Spleen (tissue), 13 donors: ENCODE measurements at places on chromosomes 16 and 17. TPM values are rescaled to one million over a fixed set of nuclear protein-coding genes. Genes with fewer than 3 reads are reported as not detected.
A peak's percentile ranks its signal among the peaks of the same experiment; 100 is the strongest.

DNA sequence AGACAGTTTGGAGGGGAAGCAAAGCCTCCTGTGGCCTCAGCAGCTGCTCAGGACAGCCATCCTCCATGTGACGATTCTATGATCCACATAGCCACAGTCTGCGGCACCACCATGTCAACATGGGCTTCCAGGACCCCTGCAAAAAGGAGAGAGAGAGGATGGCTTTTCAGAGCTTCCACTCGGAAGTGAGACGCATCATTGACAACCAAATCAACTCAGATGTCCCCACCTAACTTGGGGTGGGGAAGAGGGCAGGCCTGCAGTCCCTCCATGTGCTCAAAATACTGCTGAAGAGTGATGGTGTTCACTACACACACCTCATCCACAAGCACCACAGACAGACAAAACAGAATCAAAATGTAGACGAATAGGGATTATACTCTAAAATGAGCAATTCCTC is 5.9 kb upstream of the METTL16 start:
- no peak overlapping the region for H3K4me3 ChIP-seq
- no peak overlapping the region for H3K27ac ChIP-seq
- no peak for DNase-seq

Gene CACNG4
- not detected for total RNA-seq

GRCh38 chr16:12885742-12886141 is 15.7 kb upstream of the SHISA9 start:
- no peaks in the 10 kb centered on the region for H3K27me3 ChIP-seq
- no peak overlapping the region for H3K4me3 ChIP-seq
- no peaks in the 10 kb centered on the region for H3K36me3 ChIP-seq
- DNase-seq = no peak
- no peak overlapping the region for H3K27ac ChIP-seq

DNA sequence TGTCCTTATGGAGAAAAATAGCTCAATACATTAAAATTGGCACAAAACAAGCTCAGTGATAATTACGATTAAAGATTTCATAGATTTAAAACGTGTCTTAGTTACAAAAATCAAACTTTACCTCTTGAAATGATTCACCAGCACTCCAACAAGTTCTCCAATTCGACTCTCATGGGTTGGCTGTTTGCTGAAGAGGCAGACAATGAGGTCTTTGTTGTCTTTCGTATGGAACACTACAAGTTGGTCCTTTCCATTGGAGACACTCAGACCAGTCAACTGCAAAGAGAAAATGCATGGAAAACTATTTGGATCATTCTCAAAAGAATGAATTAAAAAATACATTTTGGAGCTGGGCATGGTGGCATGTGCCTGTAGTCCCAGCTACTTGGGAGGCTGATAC is 118.2 kb downstream of the CDK5R1 start:
- H3K36me3 ChIP-seq = no peaks in the 10 kb centered on the region
- peaks cover 3% of the 10 kb centered on the region for H3K4me1 ChIP-seq
- H3K27me3 ChIP-seq = no peaks in the 10 kb centered on the region
- H3K27ac ChIP-seq = no peak overlapping the region
- no peak overlapping the region for H3K4me3 ChIP-seq

Gene G6PC1
- total RNA-seq = not detected

DNA sequence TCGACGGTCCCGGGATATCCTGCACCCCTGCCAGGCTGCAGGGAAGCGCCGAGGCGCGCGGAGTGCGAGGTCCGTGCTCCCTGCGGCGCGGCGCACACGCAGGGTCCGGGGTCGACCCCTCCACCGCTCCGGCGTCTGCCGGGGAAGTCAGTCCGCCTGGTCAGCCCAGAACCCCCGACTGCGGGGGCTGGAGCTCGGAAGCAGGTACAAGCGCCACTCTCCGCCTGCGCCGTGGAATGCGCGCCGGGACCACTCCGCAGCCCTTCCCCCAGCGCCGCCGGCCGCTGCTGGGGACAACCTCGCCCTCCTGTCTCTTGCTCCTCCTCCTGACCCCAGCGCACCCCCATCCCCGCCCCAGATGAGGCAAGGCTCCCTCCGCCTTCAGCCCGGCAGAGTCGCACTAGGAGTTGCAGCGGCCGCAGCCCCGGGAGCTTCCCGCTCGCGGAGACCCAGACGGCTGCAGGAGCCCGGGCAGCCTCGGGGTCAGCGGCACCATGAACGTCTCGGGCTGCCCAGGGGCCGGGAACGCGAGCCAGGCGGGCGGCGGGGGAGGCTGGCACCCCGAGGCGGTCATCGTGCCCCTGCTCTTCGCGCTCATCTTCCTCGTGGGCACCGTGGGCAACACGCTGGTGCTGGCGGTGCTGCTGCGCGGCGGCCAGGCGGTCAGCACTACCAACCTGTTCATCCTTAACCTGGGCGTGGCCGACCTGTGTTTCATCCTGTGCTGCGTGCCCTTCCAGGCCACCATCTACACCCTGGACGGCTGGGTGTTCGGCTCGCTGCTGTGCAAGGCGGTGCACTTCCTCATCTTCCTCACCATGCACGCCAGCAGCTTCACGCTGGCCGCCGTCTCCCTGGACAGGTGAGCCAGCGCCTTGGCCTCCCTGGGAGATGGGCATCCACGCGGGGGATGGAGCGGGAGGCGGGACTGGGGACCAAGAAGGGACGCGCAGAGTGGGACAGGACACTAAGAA is at the start of gene GALR2:
TSS of gene GALR2 (plus strand) at position 392 of the 974 bp plus-strand sequence. CDS start at position 495, 103 bp downstream.
- H3K4me1 ChIP-seq = peaks cover 67% of the 10 kb centered on the region
- peak within 1 kb of the TSS; percentile 9 for H3K4me3 ChIP-seq
- peak; percentile 78 for DNase-seq
- H3K36me3 ChIP-seq = no peaks in the 10 kb centered on the region
- H3K27me3 ChIP-seq = peaks cover 16% of the 10 kb centered on the region

DNA sequence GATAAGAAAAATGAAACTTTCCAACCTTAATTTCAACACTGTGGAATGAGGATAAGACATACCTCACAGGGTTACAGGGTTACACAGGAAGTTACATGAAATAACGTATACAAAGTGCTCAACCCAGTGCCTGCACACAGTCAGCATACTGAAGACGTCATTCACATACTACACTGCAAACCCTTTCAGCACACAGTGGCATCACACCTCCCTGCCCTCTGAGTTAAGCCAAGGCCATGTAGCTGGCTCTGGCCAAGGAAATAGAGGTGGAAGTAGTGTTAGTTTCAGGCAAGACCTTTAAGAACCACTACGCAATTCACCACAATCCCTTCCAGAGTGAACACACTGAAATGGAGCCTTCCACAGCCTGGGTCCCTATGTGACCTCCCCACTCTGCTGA is 46.6 kb upstream of the GSG1L start:
- no peaks in the 10 kb centered on the region for H3K27me3 ChIP-seq
- H3K4me3 ChIP-seq = no peak overlapping the region
- H3K27ac ChIP-seq = peak overlapping the region; percentile 58
- peak; percentile 48 for DNase-seq
- H3K4me1 ChIP-seq = peaks cover 35% of the 10 kb centered on the region
- peaks cover 77% of the 10 kb centered on the region for H3K36me3 ChIP-seq

Gene ZPBP2
- 0.17 TPM for total RNA-seq

Gene TP53TG3C
- not detected for total RNA-seq

Gene RGS9
- total RNA-seq = 7.3 TPM

- no peaks in the 10 kb centered on the region for H3K4me1 ChIP-seq
- no peak overlapping the region for H3K4me3 ChIP-seq
- no peak overlapping the region for H3K27ac ChIP-seq
- no peaks in the 10 kb centered on the region for H3K27me3 ChIP-seq
- no peak for DNase-seq
- H3K36me3 ChIP-seq = no peaks in the 10 kb centered on the region
Measured at GRCh38 chr17:12730421-12730820, 58.9 kb upstream of the ARHGAP44 start.

GRCh38 chr16:72568502-72568901 is 396.5 kb upstream of the PMFBP1 start:
- H3K4me1 ChIP-seq = no peaks in the 10 kb centered on the region
- H3K27me3 ChIP-seq = no peaks in the 10 kb centered on the region
- no peaks in the 10 kb centered on the region for H3K36me3 ChIP-seq
- no peak overlapping the region for H3K27ac ChIP-seq

DNA sequence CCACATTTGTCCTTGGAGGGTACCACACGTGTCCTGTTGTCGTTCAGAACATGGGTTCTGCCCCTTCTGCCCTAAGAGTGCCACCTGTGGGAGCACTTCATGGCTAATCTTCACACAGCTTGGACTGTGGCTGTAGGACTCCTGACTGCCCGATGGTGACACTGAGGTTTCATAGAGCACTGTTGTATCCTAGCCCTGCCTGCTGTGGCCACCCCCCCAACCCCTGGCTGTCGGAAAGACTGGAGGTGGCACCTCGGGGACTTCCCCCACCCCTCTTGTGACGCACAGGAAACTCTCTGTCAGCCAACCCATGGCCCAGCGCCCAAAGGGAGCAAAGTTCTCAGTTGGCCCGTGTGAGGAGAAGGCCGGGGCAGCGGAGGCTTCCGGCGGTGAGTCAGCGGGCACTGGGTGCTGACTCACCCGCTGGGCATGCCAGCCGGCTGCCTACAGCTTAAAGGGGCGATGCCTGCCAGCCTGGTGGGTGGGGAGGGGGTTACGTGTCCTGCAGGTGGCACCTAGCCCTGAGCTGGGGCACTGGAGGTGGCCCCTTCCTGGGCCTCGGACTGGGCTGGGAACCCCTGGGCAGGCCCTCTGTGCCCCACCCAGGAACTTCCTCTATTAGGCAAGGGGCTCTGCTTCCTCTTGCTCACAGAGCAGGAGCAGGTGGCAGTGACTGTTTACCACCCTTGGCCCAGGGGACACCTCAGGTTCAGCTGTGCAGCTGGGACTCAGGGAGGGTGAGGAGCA is 3.4 kb downstream of the MAP2K3 start:
- peaks cover 4% of the 10 kb centered on the region for H3K27me3 ChIP-seq
- H3K36me3 ChIP-seq = no peaks in the 10 kb centered on the region
- peak; percentile 98 for DNase-seq
- peaks cover 47% of the 10 kb centered on the region for H3K4me1 ChIP-seq
- peak overlapping the region; percentile 96 for H3K4me3 ChIP-seq

DNA sequence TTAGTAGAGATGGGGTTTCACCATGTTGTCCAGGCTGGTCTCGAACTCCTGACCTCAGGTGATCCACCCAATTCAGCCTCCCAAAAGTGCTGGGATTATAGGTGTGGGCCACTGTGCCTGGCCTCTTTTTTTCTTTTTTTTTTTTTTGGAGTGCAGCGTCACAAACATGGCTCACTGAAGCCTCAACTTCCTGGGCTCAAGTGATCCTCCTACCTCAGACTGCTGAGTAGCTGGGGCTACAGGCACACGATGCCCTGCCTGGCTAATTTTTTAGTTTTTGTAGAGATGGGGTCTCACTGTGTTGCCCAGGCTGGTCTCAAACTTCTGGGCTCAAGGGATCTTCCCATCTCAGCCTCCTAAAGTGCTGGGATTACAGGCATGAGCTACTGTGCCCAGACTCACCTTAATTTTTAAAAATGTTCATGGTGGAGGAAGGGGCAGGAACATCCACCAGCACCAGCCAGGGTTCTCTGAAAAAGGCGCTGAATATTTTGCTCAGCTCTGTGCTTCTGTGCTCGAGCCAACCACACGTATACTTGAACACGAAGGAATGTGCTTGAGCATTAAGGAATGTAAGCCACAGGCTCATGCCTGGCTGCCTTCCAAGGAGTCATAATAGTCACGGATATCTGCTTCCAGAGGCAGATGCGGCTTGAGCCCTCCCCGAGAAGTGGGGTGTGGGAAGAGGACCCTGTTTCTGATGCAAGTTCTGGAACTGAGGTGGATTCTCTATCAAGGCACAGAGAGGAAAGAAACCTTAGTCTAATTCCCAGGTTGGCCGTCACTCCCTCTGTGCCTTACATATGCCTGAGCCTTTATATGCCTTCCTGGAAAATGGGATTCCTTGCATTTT is 65.5 kb upstream of the CREBBP start:
- no peaks in the 10 kb centered on the region for H3K36me3 ChIP-seq
- no peak overlapping the region for H3K27ac ChIP-seq
- no peaks in the 10 kb centered on the region for H3K27me3 ChIP-seq
- no peak for DNase-seq
- H3K4me3 ChIP-seq = no peak overlapping the region

- no peaks in the 10 kb centered on the region for H3K27me3 ChIP-seq
- DNase-seq = no peak
- H3K4me1 ChIP-seq = no peaks in the 10 kb centered on the region
- no peak overlapping the region for H3K4me3 ChIP-seq
- no peak overlapping the region for H3K27ac ChIP-seq
Measured at GRCh38 chr17:71032746-71033273, 863.5 kb downstream of the KCNJ2 start.

Gene AOC3
- total RNA-seq = 16.9 TPM

- no peak for DNase-seq
- H3K27ac ChIP-seq = no peak overlapping the region
- H3K27me3 ChIP-seq = no peaks in the 10 kb centered on the region
Measured at GRCh38 chr17:29874931-29875596, 55.0 kb downstream of the SSH2 start.

Gene PMFBP1
- total RNA-seq = 17.2 TPM

DNA sequence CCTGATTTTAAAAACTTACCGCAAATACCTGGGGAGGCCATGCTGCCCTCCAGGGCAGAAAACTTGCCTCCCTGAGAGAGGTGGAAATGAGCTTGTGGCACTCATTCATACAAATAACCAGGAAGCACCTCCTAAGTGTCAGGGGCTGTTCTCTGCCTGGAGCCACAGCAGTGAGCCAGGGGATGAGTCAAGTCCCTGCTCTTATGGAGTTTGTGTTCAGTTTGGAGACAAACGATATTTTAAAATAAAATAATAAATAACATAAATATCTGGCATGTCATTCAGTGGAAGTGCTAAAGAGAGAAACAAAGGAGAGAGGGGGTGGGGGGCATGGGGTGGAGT is 313.8 kb downstream of the C16orf95 start:
- no peaks in the 10 kb centered on the region for H3K27me3 ChIP-seq

DNA sequence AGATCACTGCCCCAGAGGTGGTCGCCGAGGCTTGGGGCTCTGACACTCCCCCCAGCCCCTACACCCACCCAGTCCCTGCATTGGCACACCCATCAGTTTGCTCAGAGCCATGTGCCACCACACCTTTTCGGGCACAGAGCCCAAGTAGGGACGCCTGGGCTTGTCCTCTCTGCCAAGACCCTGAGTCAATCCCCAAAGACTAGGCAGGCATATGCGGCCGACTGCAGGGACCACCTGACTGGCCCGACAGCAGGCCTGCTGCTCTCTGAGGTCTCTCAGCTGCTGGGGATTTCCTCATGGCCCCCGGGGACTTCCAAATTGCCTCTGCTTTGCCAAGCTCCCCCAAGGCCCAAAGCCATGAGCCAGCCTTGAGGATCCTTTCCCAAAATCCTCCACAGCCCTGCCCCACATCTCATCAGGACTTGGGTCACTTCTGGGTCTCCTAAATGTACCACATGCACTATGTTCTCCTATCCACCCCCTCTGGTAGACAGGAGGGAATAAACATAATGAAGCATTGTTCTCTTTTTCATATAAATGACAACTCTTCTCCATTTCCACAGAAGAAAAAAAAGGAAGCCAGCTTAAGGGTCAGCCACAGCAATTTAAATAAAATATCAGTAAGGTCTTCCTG is 30.6 kb downstream of the MYO18A start:
- peak overlapping the region; percentile 43 for H3K4me3 ChIP-seq
- H3K4me1 ChIP-seq = peaks cover 30% of the 10 kb centered on the region
- DNase-seq = no peak
- H3K36me3 ChIP-seq = no peaks in the 10 kb centered on the region

GRCh38 chr17:59381716-59382570 is 50.5 kb downstream of the YPEL2 start:
- no peaks in the 10 kb centered on the region for H3K27me3 ChIP-seq
- H3K4me3 ChIP-seq = no peak overlapping the region
- H3K36me3 ChIP-seq = no peaks in the 10 kb centered on the region
- peaks cover 56% of the 10 kb centered on the region for H3K4me1 ChIP-seq

- no peaks in the 10 kb centered on the region for H3K36me3 ChIP-seq
- no peak overlapping the region for H3K27ac ChIP-seq
- no peak for DNase-seq
Measured at GRCh38 chr16:50609471-50609870, 61.3 kb downstream of the NKD1 start.
